ENCODE measurements at places on chromosomes 7 and 10.

- no peak for DNase-seq
These were observed 3.9 kb downstream of the CXCL12 start for GRCh38 chr10:44380829-44381600.

DNA sequence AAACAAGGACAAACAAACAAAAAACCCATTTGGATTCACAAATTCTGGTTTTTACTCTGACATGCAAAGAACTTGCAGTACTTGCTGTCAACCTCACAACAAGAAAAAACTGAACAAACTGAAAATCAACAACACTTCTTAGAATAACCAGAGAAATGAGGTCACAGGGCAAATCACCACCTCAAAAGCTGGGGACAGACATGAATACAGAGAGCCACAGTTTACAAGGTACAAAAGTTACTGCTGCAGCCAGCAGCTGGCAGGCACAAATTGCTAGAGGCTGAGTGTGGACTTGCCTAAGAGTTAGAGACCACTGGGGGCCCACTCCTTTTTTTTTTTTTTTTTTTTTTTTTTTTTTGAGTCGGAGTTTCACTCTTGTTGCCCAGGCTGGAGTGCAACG, 15.0 kb upstream of the RNF32 start:
- DNase-seq = no peak

- no peak for DNase-seq
These were observed 1.5 kb downstream of the CTBP2 start for GRCh38 chr10:125158601-125159485.

DNA sequence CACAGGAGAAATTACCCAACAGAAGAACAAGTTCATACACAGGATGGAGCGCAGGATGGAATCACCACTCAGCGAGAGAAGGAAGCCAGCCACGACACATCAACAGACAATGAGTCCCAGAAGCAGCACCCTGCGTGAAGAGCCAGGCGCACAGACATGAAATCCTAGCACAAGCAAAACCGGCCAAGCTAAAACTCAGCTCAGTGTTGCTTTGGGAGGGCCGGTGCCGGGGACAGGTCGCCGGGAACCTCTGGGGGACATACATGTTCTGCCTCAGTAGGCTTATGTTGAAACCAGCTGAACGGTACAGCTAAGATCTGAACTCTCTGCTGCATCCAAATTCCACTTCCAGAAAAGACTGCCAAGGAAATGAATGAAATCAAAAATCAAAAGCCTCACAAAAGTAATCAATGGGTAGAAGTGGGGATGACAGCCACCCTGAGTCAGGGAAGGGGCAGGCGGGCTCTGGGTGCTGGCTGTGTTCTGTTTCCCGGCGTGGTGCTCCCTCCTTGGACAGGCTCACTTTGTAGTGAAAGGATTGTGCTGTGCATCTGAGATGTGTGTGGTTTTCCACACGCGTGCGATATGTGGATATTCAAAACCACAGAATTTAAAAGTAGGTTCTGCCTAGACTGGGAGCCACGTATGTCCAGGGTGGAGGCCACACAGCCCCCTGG, 114.7 kb downstream of the PDGFA start:
- no peak for DNase-seq

- peak; percentile 78 for DNase-seq
These were observed 52.6 kb downstream of the PLEKHA8 start for GRCh38 chr7:30080818-30081217.

DNA sequence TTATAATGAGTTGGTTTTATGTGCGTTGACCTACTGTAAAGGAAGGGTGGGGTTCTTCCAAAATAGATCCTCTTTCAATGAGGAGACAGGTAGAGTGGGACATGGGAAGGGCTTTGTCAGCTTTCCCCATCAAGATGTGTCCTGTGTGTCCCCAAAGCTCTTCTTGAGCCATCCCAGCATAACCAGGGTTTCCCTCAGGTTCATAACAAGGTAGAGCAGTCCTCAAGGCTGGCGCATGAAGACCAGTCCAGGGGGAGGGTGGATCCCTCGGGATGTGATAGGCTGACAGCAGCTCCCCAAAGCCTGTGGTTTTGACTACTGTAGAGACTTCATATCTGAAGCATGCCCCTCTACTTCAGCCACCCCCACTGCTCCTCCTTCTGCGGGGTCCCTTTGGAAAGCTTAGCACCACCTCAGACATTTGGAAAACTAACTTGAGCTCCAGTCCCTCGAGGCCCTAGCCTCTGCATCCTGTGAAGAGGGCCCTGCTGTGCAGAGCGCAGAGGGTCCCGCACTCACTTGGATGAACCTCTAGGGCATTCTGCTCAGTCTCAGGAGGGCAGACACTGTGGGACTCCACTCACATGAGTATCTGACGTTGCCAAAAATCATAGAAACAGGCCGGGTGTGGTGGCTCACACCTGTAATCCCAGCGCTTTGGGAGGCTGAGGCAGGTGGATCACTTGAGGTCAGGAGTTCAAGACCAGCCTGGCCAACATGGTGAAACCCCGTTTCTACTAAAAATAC, 1.1 kb upstream of the GIMAP8 start:
- DNase-seq = no peak

DNA sequence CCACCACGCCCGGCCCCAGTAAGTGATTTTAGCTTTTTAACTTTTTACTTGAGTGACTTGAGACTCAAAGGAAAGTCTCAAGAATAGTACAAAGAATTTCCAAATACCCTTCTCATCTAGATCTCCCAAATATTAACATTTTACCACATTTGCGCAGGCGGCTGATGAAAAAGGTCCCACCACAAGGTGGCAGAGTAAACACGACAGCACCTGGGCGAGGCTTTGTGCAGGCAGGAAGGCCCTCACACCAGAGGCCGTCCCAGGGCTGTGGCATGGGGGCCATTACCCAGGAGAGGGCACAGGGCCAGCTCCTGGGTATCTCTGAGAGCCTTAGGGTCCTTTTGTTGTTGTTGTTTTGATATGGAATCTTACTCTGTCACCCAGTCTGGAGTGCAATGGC, 50.0 kb upstream of the WIPI2 start:
- no peak for DNase-seq

- DNase-seq = no peak
These were observed 17.7 kb downstream of the IL15RA start for GRCh38 chr10:5959581-5960069.

DNA sequence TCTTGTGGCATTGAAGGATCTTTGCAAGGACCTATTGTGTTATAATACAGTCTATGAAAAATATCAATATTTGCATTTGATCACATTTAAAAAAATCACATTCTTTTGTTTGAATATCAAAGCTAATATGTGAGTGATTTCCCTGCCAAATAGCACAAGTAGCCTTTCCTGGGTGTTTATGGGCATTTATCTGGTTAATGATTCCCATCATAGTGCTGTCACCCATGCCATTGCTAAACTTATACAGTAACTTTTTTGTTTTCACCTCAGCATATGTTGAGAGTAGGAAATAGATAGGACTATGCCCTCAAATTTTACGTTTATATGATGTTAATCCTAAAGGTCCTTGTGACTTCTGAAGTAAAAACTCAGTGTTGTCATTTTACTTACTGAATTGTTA, 136.9 kb downstream of the CFTR start:
- no peak for DNase-seq

- DNase-seq = no peak
These were observed 13.3 kb downstream of the IFIT5 start for GRCh38 chr10:89427629-89428028.

GRCh38 chr7:4227105-4228010, 454.7 kb upstream of the FOXK1 start:
- DNase-seq = no peak

DNA sequence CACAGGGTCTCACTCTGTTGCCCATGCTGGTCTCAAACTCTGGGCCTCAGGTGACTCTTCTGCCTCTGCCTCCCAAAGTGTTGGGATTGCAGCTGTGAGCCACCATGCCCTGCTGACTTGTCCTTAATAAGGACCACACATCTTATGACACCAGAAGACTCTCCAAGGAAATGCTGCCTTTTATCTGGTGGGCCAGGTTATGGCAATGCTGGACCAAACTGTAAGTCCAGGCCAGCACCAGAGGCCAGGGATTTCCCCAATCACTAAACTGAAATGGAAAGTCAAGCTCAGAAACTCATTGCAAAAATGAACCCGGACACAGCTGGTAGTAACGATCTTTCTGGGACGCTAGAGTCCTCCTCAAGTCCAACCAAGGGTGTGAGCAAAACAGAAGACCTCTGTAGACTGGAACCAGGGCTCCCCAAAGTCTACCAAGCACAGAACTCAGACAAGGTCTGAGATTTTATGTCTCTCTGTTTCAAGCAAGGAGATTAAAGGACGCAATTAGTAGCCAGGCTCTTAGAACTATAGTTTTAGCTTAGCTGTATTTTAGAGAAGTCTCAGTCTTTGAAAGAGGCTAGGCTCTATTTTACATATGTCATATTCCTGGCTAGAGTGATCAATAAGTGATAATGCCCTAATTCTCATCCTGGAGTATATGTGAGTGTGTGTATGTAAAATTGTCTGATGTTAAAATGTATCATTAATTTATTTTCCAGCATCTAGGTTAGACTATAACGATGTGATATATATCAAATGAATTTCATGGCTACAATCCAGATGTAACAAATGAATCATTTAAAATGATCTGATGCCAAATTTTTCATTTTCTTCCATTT, 74.0 kb upstream of the ITGB1 start:
- no peak for DNase-seq

GRCh38 chr7:18445916-18446520, 49.5 kb upstream of the HDAC9 start:
- no peak for DNase-seq

GRCh38 chr7:44629829-44630522, 23.5 kb downstream of the OGDH start:
- no peak for DNase-seq

GRCh38 chr10:11322698-11323097, 288.8 kb downstream of the USP6NL start:
- no peak for DNase-seq

GRCh38 chr7:1919539-1920265, 249.6 kb downstream of the ELFN1 start:
- DNase-seq = no peak

DNA sequence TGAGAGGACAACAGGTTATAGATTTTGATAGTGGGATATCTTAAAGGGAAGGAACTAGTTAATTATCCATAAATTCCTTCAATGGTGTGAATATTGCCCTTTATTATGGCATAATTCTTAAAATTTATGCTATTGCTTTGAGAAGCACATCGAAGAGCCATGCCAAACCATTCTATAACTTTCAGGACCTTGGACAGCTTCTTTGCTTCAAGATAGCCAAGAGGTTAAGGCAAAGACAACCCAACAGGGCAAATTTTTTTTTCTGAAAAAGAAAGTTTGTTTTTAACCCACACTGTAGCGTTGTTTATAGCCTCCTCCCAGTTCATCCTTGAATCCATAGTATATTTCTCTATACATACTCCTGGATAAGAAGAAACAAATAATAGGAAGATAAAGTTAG, 103.2 kb downstream of the NRG3 start:
- DNase-seq = no peak

GRCh38 chr10:91742229-91742628, 56.0 kb upstream of the TNKS2 start:
- no peak for DNase-seq

DNA sequence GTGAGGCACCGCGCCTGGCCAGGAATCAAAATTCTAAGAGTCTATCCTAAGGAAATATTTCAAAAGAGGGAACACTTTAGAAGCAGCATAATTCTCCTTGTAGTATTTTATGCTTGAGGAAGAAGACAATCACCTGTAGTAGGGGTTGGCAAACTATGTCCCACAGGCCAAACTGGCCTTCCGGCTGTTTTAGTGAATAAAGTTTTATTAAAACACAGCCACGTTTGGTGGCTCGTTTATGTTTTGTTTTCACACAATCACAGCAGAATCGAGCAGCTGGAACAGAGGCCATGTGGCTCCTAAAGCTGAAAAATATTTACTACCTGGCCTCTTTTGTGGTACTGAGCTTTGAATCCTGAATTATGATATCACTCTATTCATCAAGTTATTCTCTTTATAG, 131.7 kb upstream of the TNS3 start:
- no peak for DNase-seq

GRCh38 chr7:5363729-5364128, 59.9 kb downstream of the TNRC18 start:
- DNase-seq = no peak

DNA sequence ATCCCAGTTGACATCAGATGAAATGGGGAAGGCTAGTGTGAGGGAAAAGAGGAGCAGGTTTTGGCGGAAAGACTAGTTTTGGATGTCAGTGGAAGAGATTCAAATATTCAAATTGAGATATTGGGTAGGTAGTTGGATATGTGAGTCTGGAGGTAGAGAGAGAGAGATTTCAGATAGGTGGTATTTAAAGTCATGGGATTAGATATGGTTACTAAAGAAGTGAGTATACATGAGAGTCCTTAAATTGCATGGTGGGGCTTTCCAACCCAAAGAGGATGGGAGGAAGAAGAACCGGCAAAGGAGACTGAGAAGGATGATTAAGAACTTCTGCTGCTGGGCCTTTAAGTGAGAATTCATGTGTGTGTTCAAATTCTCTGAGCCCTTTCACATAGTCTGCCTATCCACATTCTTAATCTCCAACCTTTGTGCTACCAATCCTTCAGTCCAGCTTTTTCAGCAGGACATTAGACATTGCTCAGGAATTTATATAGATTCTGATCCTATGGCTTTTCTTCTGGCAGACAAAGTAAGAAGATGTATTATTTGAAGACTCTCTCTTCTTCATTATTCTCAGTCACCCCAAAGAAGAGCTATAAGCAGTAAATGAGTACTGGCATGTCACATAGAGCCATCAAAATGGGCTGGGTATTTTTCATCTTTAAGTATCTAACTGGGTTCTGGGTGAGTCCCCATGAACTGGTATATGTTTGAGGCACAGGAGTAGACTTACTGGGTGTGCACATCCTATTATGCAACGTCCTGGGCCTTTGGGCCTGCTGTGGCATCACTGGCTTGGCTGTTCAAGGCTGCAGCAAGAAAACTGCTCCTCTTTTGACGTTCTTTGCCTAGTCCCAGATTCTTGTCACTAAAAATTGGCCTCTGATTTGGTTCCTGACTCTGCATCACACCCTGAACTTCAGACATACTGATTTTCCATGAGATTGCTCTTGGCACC, 33.6 kb downstream of the ST7 start:
- DNase-seq = no peak

DNA sequence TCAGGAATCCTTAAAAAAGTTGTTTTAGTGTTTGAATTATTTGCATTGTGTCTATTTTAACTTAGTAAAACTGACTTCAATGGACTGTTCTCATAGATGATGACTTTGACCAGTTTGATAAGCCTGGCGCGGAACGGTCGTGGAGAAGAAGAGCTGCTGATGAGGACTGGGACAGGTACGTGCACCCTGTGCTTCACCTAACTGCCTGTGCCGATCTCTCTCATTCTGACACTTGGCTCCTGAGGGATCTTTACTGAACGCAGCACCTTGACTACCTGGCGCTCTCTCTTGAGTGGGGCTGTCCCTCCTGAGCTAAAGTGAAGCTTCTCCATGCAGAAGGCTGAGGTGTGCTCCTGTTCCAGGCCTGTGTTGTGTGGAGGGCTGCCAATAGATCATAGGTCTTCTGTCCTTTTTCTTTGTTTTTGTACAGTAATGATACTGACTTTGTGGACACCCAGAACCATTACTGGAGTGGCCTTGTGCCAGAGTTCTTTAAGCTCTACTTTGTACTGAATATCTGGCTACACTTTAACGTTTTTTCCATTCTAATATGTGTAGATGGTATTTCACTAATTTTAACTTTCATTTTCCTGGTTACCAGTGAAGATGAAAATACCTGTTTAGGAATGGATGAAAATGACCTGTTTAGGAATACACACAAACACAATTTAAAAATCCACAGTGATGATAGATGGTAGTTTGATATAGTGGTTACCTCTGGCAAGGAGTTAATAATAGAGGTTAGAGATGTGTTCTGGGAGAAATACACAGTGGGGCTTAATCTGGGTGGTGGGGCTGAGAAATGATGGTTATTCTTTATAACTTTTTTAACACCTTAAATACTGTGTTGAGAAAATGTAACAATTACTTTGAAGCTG, 20.9 kb downstream of the RBM33 start:
- no peak for DNase-seq
